ENCODE measurements at places on chromosomes 6 and 20. TPM values are rescaled to one million over a fixed set of nuclear protein-coding genes. Genes with fewer than 3 reads are reported as not detected.

CLDN20 gene
- total RNA-seq: 0.29 TPM

ZBP1 gene
- total RNA-seq: 0.15 TPM

PRL gene
- total RNA-seq: not detected

LTB gene
- 270 TPM for total RNA-seq

ULBP1 gene
- 0.99 TPM for total RNA-seq

NDRG3 gene
- total RNA-seq: 21.9 TPM

CAGE1 gene
- 0.13 TPM for total RNA-seq

WFDC12 gene
- total RNA-seq: not detected

BMP6 gene
- 1.1 TPM for total RNA-seq

SPINT3 gene
- not detected for total RNA-seq

PRICKLE4 gene
- total RNA-seq: not detected

PAK5 gene
- not detected for total RNA-seq

DNAH8 gene
- total RNA-seq: 0.05 TPM

ZC2HC1B gene
- total RNA-seq: 0.24 TPM

GPX5 gene
- not detected for total RNA-seq

CDH4 gene
- not detected for total RNA-seq

SMIM26 gene
- total RNA-seq: 54.9 TPM

BHLHE23 gene
- total RNA-seq: not detected

ENPP4 gene
- total RNA-seq: 5.9 TPM

ADGB gene
- total RNA-seq: not detected

NNAT gene
- 0.29 TPM for total RNA-seq

SRSF12 gene
- 0.10 TPM for total RNA-seq

SEMG1 gene
- not detected for total RNA-seq

IP6K3 gene
- total RNA-seq: not detected

PRSS35 gene
- total RNA-seq: not detected

TRIM31 gene
- total RNA-seq: not detected

SYCP2L gene
- not detected for total RNA-seq

FBXO30 gene
- 8.8 TPM for total RNA-seq

ADGRF5 gene
- total RNA-seq: not detected

Data from activated T-helper 1 cell treated with anti-CD3 and anti-CD28 coated beads, Interleukin-12 subunit alpha, Interleukin-12 subunit beta, Interleukin-2, Interleukin-4 antibody, amounts not matched to agents 30 ng/mL and 10 ng/mL and 1 ng/mL, durations not matched to agents 14 hours and 24 hours and 36 hours (primary cell).